Liver (tissue), 10 donors: ENCODE measurements at places on chromosomes 11 and 22.

DNA sequence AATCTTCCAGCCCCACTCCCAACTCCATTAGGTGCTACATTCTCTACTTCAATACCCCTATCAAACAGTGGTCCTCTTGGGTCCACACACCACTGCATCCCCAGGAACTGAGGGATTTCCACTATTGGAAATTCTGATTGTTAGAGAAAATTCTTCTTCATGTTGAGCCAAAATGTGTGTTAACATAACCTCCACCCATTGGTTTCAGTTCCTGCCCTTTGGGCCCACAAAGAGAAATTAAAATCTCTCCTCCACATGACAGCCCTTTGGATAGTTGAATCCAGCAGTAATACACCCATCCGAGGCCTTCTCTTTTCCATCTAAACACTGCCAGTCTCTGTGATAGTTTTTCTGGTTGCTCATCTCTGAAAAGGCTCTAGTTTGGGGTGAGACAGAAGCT is 2.1 kb downstream of the VSIG2 start:
- DNase-seq: no peak

GRCh38 chr11:35250621-35251020 is 111.7 kb downstream of the CD44 start:
- no peak for DNase-seq

DNA sequence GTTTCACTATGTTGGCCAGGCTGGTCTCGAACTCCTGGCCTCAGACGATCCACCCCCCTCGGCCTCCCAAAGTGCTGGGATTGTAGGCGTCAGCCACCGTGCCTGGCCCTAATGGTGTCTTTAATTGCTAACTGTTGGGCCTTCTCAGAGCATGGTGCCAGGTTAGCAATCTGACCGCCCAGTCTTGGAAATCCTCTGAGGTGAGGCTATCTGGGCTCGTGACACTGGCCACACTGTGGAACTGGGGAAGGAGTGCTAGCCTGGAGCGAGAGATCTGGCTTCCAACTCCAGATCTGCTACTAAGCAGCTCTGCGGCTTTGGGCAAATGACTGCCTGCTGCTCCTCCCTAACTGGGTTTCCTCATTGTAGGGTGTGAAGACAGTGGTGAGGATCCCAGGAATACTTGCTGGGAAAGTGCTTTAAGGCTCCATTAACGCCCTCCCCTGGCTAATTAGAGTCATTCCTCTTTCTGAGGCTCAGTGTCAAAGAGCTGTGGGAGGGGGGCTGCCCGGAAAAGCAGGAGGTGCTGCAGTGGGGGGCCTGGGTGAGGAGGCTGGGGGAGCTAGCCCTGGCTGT is 35.4 kb downstream of the CHRDL2 start:
- no peak for DNase-seq

DNA sequence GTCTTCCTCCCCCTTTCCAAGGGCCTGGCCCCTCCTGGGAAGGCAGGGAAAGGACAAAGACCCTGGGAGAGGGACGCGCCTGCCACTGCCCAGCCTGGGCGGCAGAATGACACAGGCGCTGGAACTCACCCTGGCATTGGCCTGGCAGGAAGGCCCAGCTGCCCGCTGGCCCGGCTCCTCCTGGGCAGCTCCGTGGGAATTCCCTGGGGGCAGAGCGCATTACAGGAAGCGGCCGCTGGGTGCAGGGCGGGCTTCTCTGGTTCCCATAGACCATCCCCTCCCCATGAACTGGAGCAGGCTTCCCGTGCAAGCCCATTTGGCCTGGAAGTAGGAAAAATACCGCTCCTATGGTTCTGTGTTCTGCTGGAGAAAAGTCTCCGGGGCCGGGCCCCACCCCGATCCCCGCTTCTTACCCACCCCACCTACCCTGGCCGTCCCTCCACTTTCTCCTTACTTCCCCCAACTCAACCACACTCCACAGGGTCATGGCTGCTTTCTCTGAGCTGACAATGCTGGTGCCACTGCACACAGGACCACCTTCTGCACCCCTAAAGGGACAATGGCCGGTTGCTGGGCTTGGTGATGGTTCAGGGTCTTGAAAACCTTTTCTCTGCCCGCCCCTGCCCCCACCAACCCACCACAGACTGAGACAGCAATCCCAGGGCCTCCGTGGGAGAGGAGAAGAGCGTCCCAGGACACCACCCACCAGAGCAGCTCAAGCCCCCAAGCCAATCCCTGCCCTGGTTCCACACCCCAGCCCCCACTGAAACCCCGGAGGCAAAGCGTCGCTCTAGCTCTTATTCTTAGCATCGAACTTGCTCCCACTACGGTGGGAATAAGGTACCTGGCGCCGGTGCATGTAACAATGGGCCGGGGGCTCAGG is 58.9 kb downstream of the LINC01488 start:
- no peak for DNase-seq

- peak; percentile 48 for DNase-seq
Measured at GRCh38 chr22:41565403-41566054, 4.7 kb downstream of the CSDC2 start.
